Stimulated activated CD8-positive, alpha-beta memory T cell treated with anti-CD3 and anti-CD28 coated beads, Interleukin-4, amount 100 ng/mL, for 24 hours (primary cell): ENCODE measurements at places on chromosomes 4 and X.

- no peak for DNase-seq
Observed at GRCh38 chr4:84985952-84986351, 19.5 kb upstream of the WDFY3 start.

- DNase-seq, result no peak
Observed at GRCh38 chr4:185036842-185037241, 18.6 kb downstream of the HELT start.

DNA sequence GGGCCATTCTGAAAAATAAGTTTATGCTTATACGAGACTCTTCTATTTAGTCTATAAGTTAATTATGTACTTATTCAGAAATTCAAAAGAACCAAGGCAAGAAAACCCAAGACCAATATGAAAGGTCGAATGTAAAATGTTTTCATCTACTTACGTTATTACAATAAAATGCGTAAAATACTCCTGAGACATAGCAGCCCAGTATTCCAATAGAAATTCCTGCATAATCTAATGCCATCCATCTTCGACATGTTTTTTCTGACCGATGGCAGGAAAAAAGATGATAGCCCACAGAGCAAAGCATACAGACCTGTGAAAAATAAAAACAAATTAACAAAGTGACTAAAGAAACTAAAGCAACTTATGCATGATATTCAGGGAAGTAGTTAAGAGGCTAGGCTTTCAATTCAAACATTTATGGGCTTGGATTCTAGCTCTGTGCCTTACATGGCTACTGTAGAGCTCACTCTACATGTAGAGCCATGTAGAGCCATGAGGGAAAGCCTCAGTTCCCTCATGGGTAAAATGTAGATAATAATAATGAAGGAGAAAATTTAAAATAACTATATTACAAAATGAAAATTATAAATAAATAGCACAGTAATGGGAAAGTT, 9.1 kb downstream of the PAQR3 start:
- DNase-seq, result no peak

DNA sequence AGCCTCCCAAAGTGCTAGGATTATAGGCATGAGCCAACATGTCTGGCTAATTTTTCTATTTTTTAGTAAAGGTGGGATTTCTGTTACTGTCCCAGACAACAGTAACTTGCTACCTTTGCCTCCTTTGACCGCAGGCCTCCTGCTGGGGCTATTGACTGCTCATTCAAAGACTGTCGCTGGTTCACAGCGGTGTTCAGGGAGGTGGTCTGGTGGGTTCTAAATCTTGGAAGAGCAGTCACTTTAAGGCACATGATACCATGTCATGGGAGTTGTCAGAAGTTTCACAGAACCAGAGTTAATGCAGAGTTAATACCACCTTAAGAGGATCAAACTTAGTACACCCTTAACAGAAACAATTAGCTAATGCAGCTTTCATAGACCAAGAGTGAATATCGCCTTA, 3.8 kb downstream of the ASMT start:
- DNase-seq, result no peak

GRCh38 chrX:153164733-153165132, 14.4 kb upstream of the MAGEA1 start:
- no peak for DNase-seq

GRCh38 chrX:54808109-54808604, 612 bp downstream of the MAGED2 start:
- no peak for DNase-seq

DNA sequence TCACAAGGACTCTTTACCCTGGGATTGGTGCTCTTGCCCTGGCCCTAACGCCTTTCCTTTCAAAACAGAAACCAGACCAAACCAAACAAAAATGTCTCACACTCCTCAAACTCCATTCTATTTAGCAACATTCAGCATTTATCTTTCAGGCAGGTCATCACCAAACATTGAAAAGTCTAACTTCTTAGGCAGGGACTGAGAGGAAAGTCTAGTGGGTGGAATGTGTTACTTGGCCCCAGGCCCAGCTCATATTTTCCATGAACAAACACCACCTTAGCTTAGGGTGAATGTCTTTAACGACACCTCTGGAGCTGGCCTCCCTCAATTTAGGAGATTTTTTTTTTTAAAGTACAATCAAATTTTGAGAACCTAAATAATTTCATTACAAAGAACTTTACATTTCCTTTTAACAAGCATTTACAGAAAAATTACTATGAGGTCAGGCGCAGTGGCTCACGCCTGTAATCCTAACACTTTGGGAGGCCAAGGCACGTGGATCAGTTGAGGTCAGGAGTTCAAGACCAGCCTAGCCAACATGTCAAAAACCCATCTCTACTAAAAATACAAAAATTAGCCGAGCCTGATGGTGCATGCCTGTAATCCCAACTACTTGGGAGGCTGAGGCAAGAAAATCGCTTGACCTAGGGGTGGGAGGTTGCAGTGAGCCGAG, 10.2 kb upstream of the N4BP2 start:
- DNase-seq, result peak; percentile 11
